HTR-8/SVneo (cell line): ENCODE measurements at places on chromosomes 11 and 22.

DNA sequence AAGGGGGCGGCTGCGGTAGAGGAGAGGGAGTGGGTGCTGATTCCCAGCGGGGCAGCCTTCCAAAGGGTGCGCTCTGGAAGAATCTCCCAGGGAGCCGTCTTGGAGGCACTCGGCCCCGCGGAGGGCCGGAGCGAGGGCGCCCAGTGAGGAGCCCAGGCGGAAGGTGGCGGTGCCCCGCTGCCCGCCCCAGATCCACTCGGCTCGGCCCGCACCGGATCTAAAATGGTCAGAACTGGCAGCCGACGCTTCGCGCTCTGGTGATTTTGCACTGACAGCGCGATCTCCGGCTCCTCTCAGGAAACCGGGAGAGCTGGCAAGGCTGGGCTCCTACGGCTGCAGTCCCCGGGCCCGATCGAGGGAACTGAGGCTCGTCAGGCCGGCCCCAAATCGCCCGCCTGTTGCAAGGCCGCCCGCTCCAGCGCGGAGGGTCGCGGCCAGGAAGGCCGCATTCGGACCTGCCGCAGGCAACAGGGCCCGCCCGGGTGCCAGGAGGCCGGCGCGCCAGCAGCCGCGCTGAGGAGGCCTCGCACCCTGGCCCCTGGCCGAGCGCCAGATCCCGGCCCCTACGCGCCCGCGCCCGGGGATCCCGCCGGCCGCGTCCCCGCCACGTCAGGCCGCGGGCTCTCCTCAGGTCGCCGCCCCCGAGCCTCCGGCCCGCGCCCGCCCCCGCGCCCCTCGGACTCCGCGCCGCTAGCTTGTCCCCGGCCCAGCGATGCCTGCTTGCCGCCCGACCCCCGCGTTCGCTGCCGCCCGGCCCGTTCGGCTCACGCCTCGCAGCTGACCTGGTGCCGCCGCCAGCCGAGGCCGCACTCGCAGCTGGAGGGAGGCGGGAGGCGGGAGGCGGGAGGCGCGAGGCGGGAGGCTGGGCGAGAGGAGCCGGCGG, at the start of gene KLHL22:
KLHL22 (minus strand) TSS at position 818 of the 883 bp plus-strand sequence. CDS start 6,584 bp downstream, outside the sequence.
- DNase-seq, result no peak

DNA sequence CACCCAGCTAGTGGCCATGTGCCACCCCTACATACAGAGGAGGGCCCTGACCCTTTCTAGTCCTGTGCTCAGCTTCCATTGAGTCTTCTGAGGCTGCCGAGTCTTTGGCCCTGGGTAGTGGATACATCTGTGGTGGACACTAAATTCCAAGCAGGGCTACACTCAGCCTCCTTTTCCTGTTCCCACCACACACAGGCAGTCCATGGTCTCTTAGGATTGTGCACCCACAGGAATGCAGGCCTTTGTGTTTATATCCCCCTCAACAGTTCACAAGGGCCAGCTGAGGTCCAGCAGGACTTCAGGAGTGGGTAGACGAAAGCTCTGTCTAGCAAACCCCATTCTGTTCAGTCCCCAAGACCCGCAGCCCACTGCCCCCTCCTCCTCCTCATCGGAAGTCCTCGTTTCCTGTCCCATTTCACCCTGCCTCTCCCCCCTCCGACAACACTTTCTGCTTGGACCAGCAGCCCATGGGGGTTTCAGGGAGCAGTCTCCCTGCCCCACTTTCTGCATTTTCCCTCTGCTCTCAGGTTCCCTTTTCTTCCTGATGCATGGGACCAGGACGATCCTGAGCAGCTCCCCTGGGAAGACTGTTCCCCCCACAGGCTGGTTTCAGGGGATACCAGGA, 91.8 kb downstream of the SWAP70 start:
- DNase-seq, result no peak

DNA sequence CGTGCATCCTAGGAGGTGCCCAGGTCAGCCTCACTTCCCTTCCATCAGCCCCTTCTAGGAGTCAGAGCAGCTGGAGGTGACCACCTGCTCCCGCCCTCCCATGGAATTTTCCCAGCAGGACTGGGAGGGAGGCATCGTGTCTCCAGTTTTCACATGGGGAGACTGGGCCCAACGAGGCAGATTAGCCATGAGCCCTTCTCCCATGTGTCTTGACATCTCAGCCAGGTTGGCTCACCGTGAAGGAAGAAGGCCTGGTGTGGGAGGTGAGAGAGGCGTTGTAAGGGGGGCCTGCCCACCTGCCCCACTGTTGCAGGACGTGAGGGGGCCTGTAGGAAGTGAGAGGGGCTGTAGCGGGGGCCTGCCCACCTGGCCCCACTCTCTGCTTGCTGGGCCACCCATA, 1521.4 kb downstream of the BRD1 start:
- no peak for DNase-seq

- DNase-seq, result no peak
These were observed 245.8 kb downstream of the CSNK2A3 start for GRCh38 chr11:11107076-11107723.

DNA sequence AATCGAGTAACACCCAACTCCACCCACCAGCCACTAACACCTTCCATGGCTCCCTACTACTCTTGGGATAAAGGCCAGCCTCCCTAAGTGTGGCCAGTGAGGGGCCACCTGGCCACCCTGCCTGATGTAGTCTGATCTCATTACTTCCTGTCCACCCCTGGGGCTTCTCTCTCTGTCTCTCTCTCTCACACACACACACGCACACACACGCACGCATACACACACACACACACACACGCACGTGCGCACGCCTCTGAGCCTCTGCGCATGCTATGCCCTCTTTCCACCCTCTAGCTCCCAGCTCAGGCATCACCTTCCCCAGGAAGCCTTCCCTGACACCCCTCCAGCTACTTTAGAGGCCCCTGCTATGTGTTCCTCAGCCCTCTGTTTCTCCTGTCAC, 3.9 kb downstream of the MFNG start:
- DNase-seq, result no peak

DNA sequence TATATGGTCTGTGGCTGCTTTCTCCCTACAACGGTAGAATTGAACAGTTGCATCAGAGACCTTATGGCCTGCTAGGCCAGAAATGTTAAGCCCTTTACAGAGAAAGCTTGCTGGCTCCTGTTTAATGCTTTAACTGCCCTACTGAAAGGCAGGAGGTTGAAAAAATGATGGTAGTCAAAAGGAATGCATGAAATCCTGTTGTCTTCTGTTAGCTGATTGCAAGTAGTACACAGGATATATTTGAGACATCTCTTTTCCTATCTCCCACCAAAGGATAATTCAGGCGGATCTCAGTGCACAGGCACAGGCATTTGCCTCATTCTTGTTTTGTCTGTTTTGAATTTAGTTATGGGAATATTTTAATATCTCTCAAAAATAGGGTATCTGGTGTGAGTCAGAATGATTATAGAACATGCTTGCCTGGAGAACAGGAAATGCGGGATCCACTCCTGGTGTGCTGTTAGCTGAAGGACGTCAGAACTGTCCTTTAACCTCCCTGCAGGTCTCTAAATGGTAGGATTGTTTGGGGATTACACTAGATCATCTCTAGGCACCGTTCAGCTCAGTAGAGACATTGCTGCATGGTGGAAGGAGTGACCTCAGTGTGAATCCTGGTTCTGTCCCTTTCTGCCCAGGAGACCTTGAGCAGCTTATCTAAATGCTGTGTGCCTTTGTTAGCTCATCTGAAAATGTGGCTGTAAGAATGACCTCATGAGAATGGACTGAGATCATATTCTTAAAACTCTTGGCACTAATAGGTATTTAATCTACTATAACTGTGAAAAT, 49.5 kb downstream of the PACS1 start:
- no peak for DNase-seq

GRCh38 chr22:29152954-29153719, 52.6 kb upstream of the EMID1 start:
- no peak for DNase-seq

DNA sequence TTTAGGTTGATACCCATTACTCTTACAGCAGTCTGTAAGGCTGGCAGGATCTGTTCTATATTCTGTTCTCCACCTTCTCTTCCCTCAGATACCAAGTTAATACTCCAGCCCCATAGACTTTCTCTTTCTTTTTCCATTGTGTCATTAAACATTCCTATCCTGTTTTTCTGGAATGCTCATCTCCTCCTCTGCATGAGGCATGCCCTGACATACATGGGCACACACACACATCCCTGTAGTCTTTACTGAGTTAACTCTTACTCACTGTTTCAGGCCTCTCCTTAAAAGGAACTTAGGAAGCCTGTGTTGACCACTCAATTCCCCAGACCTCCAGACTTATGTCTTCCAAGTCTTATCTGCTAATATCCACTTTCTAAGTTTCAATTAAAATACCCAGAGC, 476.8 kb downstream of the METTL15 start:
- no peak for DNase-seq

GRCh38 chr11:122271137-122271536, 155.1 kb upstream of the BLID start:
- no peak for DNase-seq

DNA sequence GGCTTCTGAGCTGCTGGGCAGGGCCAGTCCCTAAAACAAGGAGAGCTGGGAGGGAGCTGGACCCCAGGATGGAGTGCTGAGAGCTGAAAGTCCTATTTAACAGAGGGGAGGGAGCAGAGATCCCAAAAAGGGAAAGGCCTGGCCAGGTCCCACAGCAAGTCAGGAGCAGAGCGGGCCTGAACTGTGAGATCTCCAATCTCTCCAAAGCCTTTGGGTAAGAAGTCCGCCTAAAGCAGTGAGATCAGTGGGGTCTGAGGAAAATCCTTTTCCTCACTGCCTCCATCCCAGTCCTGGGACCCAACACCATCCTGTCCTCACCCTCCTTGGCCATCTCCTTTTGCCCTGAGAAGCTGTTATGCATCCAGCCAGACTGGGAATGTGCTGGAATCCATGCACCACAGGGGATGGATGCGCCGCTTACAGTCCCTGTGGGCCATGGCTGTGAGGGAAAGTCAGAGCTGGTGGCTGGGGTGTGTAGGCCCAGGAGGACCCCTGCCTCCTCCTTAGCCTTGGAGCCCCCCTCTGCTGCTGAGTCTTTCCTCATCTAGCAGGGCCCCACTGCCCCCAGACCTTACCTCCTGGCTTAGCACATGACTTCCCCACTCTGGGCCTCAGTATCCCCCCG, 8.6 kb downstream of the LRRC75B start:
- no peak for DNase-seq

DNA sequence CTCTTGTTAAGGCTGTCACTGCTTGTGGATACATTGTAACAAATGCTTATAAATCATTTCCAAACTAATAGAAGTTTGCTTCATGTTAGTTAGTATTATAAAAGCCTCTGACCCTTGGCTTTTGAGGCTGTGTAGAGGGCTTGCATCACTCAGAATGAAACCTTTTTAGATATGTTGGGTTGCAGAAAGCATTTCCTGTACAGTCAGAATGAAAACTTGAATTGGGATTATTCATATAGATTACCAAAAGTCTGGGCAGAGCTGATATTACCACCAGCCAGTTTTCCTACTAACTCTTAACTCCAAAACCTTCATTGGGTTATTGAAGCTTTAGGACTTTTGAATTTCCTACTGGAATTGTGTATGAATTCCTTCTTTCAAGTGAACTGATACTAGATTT, 12.0 kb downstream of the KMT2A start:
- DNase-seq, result no peak

GRCh38 chr11:130600616-130601015, 152.2 kb downstream of the ADAMTS15 start:
- DNase-seq, result no peak

- DNase-seq, result no peak
These were observed 17.6 kb upstream of the SEPTIN5 start for GRCh38 chr22:19696504-19697276.

DNA sequence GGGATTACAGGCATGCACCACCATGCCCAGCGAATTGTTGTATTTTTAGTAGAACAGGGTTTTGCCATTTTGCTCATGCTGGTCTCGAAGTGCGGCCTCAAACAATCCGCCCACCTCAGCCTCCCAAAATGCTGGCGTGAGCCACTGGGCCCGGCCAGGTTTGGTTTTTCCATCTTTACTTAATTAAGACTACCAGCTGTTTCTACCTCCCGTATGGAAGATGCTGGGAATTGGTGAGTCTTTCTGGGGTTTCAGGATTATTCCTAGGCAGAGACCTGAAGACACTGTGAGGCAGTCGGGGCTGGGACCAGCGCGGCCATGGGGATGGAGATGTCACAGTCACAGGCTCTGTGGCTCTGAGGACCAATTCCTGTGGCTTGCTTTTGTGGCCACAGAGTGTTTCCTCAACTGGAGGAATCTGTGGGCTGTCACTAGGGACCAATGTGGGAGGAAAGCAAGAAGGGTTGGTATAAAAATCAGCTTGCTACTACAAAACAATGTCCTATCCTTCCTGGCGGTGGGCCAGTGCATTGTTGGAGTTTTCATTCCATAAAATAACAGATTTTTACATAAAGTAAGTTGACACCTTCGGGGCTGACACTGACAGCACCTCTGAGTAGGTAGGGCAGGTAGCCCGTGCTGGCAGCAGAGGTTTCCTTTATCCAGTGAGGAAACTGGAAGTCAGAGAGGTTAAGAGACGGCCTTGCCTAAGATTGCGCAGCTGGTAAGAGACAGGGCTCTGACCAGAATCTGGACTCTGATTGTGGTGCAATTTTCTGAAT, 8.4 kb upstream of the FTH1 start:
- DNase-seq, result no peak
